Activated T-helper 1 cell treated with Interleukin-2 at 50 U/mL for 16 hours (primary cell): ENCODE measurements at places on chromosomes 1 and 21.
A peak's percentile ranks its signal among the peaks of the same experiment; 100 is the strongest.

GRCh38 chr1:156582388-156583017, 3.0 kb downstream of the TTC24 start:
- DNase-seq, result no peak

DNA sequence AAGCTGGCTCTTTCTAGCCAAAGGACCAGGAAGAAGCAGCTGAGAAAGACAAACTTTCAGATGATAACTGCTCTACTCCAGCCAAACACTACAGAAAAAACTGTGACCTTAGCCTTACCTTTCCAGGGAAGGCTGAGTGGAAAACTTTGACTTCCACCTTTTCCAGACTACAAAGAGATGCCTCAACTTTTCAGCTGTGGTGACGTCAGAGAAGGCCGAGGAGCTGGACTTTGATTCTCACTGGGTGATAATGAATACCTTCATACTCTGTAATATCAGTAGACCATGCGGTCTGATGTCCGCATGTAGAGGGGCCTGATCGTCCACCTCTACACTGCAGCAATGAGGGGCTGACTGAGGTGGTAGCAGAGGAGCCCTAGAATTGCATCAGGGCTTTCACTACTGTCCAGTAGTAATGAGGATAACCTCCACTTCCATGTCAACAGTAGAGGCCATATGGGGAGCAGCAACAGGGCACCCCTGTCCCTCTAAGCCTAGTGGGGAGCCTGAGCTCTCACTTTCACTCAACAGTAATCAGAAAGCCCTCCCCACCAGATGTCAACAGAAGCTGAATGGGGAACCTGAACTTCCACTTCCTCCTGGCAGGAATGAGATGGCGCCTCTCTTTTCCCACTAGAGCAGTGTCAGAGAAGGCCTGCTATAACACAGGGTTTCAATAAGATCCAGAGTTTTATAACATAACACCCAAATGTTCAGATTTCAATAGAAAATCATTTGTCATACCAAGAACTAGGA, 28.4 kb upstream of the PADI1 start:
- DNase-seq, result no peak

GRCh38 chr1:21814981-21815582, 3.0 kb downstream of the LDLRAD2 start:
- DNase-seq, result no peak

- DNase-seq, result peak; percentile 65
These were observed 1.7 kb downstream of the IRF2BP2 start for GRCh38 chr1:234608025-234608910.

GRCh38 chr1:208047975-208048374, 137.1 kb upstream of the CD34 start:
- DNase-seq, result no peak

DNA sequence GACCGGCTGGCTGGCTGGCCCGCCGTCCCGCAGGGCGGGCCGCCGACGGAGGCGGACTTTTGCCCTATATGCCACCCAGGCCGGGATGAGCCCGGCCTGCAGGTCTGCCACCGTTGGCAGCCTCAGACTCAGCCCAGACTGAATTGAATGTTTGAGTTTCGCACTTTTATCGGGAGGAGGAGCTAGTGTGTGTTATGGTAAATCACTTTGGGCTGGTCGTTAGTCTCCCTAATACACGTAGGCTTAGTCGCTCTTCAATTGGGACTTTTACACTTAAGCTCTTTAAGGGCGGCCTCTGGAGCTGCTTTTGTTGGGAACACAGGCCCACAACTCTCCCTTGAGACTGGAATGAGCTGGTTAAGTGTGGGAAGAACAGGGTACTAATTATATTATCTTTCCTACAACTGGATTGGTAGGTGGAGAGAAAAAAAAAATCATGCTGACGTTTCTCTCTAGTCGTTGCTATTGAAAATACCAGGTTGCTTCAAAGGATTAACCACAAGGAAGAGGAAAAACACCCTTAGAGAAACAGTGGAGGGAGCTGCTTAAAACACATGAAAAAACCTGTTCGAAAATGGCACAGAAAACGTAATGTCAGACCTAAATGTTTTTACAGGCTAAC, 1.4 kb upstream of the IRF2BP2 start:
- peak; percentile 50 for DNase-seq

DNA sequence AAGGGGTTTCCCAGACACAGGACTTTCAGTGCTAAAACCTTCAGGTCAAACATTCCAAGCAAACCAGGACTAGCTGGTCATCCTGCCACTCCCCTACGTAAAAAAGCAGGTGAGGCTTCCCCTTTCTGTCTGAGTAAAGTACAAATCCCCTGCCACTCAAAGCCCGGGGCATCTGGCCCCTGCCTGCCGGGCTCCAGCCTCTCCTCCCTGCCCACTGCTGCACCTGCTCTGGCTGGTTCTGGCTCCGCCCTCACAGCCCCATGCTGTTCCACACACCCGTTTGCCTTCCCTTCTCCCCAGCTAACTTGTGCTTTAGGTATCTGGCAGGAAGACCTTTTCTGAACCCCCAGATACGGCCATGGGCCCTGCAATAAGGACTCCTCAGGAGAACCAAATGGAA, 23.3 kb upstream of the S100A7 start:
- no peak for DNase-seq

GRCh38 chr1:193394336-193394735, 207.9 kb upstream of the B3GALT2 start:
- no peak for DNase-seq

DNA sequence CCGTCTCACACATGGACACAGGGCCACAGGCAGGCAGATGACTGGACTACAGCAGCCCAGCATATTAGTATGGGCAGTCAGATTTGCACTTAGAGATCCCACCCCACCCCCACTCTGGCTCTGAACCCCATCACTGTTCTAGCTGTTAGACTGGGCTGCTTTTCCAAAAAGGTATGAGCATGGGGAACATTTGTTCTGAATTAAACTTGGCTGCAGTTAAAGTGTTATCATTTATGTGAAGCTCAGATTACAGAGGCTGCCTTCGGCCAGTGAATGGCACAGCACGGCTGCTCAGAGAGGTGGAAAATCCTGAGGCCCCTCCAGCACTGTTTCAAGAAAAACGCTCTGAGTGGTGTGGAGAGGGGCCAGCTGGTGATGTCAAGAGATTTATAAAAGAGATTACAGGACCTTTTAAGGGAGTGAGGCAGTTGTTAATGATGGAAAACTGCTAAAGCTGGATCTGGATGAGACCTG, 6.9 kb upstream of the NOS1AP start:
- no peak for DNase-seq
